ENCODE measurements at places on chromosomes 1 and 21.

GRCh38 chr1:204943495-204943894, 72.8 kb downstream of the NFASC start:
- no peak for DNase-seq

GRCh38 chr1:7103874-7104273, 318.6 kb downstream of the CAMTA1 start:
- DNase-seq, result no peak

- peak; percentile 22 for DNase-seq
Observed at GRCh38 chr1:226201029-226201593, 14.6 kb upstream of the ACBD3 start.

DNA sequence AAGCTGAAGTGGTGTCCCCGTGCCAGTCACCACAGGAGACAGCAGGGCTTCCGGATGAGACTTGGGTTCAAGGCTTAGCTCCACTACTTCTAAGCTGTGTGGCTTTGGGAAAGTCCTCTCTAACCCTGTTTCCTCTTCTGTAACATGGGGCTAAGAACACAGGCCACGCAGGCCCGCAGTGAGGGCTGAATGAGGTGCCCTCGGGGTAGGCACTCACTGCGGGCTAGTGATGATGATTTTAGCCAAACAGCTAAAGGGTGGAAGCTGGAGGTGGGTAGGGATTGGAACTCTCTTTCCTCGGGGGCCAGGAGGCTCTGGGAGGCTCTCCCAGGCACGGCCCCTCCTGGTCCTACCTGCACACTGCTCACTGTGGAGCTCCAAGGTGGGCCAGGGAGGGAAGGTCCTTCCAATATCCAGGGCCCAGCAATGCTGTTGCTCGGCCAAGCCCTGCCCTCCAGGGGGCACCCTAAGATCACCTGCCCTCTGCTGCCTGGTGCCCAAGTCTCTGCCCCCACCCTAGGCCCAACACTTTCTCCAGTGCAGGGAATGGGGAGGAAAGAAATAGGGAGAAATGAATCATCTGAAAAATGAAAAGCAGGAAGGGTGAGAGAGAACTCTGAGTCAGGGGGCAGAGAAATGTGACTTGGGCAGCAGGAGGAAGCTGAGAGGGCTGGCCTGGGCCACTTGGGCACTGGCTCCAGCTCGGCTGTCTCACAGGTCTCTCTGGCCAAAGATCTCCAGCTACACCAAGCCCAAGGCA, 19.2 kb upstream of the EVA1B start:
- DNase-seq, result peak; percentile 71

- DNase-seq, result no peak
Observed at GRCh38 chr1:204725821-204726448, 40.4 kb upstream of the LRRN2 start.

GRCh38 chr1:17610713-17611112, 71.2 kb downstream of the ARHGEF10L start:
- no peak for DNase-seq

DNA sequence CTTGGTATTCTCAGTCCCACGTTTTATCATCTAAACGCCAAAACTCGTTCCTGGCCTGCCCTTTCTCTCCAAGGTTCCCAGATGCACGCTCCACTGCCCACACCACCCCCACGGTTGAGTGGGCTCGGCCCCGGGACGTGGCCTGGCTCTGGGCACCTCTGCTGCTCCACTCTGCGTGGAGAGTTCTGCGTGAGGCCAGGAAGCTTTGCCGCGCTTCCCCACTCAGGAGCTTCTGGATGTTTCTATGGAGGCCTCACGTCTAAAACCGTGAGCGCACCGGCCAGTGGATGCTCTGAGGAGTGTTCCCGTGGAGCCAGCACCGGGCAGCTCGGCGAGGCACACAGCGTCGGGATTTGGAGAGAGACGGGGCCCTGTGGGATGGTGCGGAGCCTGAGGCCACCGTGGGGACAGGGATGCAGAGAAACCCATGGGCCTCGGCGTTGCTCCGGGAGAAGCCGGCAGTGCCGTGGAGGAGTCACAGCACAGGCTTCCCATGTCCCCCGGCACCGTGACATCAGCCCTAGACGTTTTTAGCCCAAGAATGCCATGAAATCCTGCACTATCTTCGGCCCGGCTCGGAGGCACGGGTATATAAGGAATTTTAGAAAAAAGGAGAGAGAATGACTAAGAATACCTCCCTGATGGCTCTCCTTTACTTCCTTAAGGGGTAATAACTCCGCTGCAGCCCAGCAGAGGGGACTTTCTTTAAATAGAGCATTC, 125.9 kb downstream of the PRDM16 start:
- no peak for DNase-seq

GRCh38 chr1:17405898-17406759, 33.3 kb downstream of the RCC2 start:
- peak; percentile 82 for DNase-seq

GRCh38 chr1:225891229-225891972, 2.5 kb upstream of the LEFTY1 start:
- DNase-seq, result no peak

- no peak for DNase-seq
Observed at GRCh38 chr1:204031098-204031710, 41.7 kb upstream of the SOX13 start.

GRCh38 chr1:203442821-203443220, 32.8 kb upstream of the PRELP start:
- DNase-seq, result no peak

GRCh38 chr1:175152006-175152652, 40.4 kb downstream of the KIAA0040 start:
- peak; percentile 74 for DNase-seq

DNA sequence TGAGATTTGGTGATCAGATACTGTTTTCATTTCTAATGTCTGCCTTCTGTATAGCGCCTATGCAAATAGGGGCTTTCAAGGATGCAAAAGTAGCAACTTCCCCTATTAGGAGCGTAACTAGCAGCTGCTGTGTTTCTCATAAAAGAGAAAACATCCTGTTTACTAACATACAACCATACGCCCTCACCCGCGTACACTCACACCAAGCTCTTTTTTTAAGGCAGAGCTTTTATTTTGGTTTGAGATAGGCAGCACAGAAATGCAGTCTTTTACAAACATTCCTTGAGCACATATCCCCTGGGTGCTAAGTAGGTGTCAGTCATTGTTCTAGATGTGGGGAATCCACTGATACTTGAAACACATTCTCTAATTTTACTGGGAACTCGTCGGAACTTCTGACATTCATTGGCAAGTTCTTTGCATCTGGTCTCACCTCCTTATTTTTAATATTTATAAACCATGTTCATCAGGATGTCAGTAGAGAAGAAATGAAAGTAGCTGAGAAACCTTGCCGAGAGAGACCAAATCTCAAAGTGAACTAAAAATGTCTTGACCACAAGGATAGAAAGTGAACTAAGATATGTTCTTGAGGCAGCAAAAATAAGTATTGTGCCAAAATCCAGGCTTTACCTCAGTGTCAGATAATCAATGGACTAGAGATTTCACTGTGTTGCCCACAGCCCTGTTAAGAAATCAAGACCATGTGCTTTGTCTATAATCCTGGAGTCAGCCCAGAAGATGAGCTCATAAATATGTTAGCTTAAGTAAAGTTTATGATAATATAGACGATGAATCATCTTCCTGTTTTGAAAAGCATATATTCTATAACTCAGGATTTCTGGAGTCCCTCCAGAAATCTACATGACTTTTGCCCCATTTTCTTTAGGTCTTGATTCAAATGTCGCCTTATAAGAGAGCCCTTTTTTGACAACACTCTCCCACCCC, 350.9 kb downstream of the ST6GALNAC3 start:
- DNase-seq, result no peak

- DNase-seq, result peak; percentile 5
Observed at GRCh38 chr1:116254776-116255175, 118.3 kb upstream of the ATP1A1 start.

GRCh38 chr1:204652497-204652896, 33.0 kb downstream of the LRRN2 start:
- DNase-seq, result no peak

- peak; percentile 52 for DNase-seq
Observed at GRCh38 chr1:17207540-17207939, 2.6 kb downstream of the PADI1 start.

DNA sequence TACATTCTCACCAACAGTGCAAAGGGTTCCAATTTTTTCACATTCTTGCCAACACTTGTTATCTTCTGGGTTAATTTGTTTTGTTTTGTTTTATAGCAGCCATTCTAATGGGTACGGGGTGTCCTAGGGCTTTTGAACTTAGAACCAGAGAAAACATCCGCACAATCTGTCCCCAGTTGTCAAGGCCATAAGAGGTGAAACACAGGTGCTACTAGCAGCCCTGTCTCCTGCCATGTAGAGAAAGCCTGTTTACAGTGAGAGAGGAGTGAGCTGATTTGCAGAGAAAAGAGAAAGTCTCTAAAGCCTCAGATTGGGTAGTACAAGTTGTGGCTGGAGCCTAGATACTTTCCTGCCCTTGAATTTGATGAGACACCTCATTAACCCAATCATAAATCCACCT, 46.4 kb upstream of the BMP8B start:
- DNase-seq, result no peak

DNA sequence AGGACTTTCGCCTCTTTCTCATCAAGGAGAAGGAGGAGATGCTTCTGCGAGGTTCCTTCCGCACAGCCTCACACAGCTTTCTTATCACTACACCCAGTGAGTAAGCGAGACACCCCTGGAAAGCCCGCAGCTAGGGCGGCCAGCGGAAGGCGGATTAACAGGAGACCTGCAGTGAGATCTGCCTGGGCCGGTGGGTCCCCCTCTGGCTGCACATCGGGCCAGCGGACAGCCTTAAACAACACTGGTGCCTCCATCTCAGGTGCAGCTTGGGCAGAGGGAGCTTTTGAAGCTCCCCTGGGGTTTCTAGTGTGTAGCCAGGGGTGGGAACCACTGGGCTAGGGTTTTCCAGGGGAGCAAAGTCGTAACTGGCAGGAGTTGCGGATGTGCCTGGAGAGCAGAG, 17.5 kb upstream of the MTARC1 start:
- no peak for DNase-seq

DNA sequence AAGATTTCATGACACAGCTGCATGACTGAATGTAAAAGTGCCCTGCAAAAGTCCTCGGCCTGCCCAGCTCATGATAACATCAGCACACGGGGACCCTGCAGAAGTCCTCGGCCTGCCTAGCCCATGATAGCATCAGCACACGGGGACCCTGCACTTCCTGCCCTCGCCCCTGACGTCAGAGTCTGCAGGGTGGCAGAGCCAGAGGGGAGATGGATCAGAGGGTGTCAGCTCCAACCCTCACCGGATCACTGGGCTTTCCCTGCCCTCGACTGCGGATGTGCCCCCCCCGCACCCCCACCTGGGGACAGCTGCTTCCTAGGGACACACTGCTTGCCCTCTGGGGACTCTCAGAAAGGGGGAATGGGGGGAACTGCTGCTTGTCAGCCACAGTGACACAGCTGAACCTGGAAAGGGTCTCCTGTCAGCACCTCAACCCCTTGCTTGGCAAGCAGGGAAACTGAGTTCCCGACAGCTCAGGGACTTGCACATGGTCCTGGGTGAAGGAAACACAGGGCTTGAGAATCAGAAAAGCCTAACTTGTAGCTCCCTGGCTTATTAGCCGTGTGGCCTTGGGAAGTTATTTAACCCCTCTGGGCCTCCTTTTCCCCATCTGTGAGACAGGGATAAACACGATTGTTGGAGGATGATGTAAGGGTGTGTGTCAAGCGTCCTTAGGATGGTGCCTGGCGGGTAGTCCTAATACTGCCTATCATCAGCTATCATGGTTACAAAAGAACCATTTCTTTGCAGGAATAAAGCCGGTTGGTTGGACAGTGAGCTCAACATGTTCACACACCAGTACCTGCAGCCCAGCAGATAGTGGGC, 8.3 kb upstream of the MIIP start:
- DNase-seq, result no peak

DNA sequence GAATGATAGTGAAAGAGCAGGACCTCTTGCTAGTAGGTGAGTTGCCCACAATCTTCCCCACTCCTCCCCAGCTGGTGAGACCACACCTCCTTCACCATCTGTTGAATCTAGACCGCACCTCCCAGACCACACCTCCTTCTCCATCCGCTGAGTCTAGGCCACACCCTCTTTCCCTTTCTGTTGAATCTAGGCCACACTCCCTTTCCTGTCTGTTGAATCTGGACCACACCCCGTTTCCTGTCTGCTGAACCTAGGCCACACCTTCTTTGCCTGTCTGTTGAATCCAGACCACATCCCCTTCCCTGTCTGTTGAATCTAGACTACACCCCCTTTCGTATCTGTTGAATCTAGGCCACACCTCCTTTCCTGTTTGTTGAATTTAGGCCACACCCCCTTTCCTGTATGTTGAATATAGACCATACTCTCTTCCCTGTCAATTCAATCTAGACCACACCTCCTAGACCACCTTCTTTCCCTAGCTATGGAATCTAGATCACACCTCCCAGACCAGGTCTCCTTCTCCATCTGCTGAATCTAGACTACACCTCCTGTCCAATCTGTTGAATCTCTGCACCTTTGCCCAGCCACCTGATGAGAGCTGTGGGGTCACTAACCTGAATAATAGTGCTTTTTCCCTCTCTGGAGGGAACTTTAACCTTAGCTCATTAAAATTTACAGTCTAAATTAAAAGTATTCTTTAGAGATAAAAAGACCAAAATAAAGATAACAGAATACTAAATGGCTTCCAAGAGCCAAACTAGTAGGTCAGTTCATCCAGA, 116.3 kb downstream of the DAB1 start:
- DNase-seq, result no peak

- no peak for DNase-seq
Observed at GRCh38 chr1:240282061-240282830, 190.6 kb downstream of the FMN2 start.

GRCh38 chr1:205004351-205004750, 38.7 kb upstream of the CNTN2 start:
- no peak for DNase-seq

GRCh38 chr1:167566766-167567165, 13.2 kb upstream of the CREG1 start:
- DNase-seq, result no peak

GRCh38 chr1:61585714-61586113, 139.2 kb downstream of the TM2D1 start:
- DNase-seq, result no peak

DNA sequence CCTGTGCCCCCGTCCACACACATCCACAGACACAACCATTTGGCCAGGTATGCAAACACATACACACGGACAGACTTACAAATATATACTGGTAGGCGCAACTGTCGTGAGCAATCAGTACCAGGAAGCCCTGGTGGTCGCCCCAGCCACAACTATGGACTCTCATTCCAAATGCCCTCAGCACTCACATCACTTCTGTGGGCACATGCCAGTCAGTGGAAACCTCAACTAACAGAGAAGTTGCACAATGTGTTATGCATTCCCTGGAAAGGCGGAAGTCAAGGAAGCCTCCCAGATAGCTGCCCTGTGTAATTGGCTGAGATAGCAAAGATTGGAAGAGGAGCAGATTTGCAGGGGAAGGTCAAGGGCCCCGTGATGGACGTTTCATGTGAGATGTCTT, 1.4 kb upstream of the HEYL start:
- peak; percentile 12 for DNase-seq

DNA sequence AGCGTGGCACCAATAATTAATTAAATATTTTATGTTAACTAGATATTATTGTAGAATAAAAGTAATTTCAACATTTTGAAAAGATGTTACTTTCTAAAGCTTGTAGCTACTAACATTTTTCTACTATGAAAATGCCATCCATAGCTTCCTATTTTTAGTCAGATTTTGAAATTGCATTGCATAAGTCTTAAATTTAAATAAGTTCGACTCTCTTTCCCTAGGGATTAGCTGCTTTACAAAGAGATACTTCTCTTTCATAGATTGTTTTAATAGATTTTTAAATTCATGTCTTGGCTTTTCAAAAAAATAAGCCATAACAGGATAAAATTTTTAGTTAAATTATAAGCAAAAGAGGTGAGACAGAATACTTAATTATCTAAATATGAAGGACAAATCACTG, 1279.6 kb downstream of the KCNT2 start:
- no peak for DNase-seq

GRCh38 chr1:3611170-3612019, at the start of gene MEGF6:
Gene MEGF6 (minus strand): TSS chr1:3611508. CDS start chr1:3611268, 240 bp downstream.
- peak; percentile 14 for DNase-seq

All from suppressor macrophage (primary cell).